ENCODE measurements at places on chromosomes 5 and 9. TPM values are rescaled to one million over a fixed set of nuclear protein-coding genes. Genes with fewer than 3 reads are reported as not detected.
A peak's percentile ranks its signal among the peaks of the same experiment; 100 is the strongest.

SMIM3 gene
- 37.5 TPM for total RNA-seq

- peak; percentile 98 for DNase-seq
These were observed 2.4 kb downstream of the CARD19 start for GRCh38 chr9:93098236-93098946.

ACOT12 gene
- total RNA-seq: not detected

DNA sequence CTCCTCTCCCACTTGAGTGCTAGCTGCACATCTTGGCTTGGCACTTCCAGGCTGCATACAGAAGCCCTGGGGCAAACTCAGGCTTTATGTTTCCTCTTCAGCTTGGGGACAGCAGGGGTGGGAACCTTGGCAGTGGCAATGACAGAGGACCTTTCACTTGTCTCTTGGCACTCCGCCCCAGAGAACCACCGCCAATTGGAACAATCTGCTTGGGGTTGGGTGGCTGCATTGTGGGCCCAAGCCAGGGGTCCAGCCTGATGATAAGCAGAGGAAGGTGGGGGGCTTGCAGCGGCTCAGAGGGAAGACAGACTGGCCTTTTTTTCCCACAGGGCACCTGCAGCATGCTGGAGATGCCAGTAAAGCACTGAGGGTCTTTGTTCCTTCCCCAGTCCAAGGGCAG, 179.0 kb upstream of the NMUR2 start:
- no peak for DNase-seq

DNA sequence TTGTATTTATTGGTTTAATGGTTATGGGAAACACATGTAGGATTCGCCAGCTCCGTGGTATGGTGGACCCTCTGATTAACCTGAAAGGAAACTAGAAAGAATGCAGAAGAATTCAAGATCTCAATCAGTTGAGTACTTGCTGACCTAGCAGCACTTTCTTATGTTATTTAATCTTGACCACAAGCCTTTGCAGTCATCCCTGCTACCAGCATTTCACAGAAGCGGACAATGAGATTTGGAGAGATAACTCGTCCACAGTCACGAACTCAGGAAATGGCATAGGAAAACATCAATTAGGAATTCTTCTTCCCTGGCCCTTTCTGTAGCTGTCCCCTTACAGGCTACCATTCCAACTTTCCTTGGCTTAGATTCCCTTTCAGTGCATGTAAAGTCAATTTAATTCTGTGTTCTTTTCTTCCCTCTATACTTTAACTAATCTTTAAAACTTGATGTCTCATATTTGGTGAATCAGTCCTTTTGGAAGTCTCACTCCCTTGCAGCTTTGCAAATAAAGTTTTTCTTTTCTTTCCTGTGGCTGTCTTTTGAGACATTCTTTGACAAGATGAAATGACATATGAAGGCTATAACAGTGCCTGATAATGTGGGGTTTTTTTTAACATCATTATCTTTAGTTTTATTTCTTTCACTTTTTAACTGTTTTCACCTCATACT, 1.3 kb upstream of the SLC44A1 start:
- peak; percentile 49 for DNase-seq

DNA sequence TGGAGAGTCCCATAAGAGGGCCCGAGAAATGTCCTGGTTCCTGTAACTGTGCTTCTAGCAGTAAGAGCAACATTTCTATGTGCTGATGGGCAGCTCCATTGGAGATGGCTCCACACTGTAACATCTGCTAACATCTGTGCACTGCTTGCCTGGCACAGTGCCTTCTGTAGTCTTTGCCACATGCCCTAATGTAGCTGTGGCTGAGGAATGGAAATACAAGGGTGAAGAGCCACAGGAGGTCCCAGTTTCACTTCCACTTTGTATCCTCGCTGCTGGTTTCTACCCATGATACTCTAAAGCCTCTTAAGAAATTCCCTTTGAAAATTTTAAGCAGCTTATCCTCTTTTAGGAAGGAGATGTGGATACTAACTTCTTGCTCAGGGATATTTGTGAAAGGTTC, 97.4 kb downstream of the HOMER1 start:
- DNase-seq: peak; percentile 4

TXN gene
- total RNA-seq: 277 TPM

DNA sequence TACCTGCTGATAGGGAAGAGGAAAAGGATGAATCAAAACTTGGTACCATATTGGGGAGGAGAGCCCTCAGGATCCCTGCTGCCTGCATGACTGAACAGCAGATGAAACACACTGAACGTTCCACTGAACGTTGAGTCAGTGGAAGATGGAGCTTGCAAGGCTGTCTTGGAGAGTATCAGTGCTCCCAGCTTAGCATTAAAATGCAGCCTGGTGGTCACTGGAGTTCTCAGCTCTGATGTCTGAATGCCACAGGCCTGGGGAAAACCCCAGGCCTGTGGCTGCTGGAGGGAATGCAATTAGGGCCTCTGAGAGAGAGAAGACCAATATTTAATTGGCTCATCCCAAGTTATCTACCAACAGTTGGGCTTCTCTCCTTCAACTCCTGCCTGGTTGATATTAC, 54.5 kb downstream of the PDE4D start:
- no peak for DNase-seq

DNA sequence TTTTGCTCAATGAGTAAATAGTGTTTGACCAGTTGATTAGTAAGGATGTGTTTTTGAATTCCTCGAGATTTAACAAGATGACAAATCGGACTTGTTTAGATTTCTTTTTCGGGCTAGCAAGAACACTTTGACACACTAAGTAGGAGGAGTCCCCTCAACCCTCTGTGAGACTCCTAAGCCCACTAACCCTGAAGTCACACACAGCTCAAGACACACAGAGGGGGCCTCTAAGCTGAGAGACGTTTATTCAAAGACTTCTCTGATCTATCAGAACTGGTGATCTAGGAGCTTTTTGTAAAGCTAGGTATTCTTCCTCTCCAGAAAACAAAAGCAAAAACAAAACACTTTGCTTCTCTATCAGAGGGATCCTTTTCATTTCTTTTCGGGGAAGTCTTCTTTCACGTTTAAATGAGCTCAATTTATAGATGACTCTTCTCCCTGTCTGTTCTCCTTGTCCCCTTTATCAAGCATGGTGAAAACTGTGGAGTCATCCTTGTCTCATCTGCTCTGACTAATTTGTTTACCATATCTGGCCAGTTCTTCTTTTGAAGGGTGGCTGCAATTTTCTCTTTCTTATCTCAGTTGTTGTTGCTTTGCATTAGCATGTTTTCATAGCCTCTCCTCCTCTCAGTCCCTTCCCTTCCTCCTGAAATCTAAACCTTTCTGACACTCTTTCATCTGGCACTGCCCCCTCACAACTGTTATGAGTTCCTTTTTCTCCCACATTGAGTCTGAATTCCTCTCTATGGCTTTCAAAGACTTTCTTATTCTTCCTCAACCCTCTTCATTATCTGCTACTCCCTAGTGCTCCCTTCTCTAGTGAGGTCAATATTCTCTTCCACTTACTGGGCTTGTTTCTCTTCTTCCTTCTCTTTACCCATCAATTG, 68.5 kb upstream of the RAI14 start:
- DNase-seq: peak; percentile 90

DNA sequence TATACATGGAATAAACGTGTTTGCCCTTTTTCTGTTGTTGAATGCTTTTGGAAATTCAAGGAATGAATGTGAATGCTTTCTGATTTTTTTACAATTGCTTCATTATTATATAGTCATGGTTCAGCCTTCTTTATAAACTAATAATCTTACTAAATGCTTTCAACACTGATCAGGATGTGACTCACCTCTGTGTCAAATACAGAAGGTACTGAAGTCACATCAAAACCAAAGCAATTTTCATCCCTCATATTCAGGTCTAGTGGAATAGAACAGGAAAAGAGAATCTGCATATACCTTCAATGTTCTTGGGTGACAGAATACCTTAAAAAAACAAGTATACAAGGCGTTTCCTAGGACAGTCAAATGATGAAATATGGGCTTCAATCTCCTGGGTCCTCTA, 170.7 kb downstream of the PDE4D start:
- DNase-seq: peak; percentile 24

MCTP1 gene
- not detected for total RNA-seq

- DNase-seq: peak; percentile 93
These were observed 92.6 kb downstream of the LIFR start for GRCh38 chr5:38463634-38464521.

PAEP gene
- total RNA-seq: not detected

GRCh38 chr5:171092194-171092593, 216.9 kb upstream of the TLX3 start:
- DNase-seq: peak; percentile 68

DNA sequence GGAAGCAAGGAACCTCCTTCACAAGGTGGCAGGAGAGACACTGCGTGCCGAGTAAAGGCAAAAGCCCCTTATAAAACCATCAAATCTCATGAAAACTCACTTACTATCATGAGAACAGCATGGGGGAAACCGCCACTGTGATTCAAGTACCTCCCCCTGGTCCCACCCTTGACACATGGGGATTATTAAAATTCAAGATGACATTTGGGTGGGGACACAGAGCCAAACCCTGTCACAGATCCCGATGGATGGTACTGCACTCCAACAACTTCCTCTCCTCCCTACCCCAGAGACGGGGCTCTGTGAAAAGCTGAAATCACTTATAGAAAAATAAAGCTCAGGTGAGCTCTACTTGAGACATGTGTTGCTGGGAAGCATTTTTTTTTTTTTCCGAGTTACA, 10.3 kb upstream of the ADCY2 start:
- DNase-seq: no peak

DNA sequence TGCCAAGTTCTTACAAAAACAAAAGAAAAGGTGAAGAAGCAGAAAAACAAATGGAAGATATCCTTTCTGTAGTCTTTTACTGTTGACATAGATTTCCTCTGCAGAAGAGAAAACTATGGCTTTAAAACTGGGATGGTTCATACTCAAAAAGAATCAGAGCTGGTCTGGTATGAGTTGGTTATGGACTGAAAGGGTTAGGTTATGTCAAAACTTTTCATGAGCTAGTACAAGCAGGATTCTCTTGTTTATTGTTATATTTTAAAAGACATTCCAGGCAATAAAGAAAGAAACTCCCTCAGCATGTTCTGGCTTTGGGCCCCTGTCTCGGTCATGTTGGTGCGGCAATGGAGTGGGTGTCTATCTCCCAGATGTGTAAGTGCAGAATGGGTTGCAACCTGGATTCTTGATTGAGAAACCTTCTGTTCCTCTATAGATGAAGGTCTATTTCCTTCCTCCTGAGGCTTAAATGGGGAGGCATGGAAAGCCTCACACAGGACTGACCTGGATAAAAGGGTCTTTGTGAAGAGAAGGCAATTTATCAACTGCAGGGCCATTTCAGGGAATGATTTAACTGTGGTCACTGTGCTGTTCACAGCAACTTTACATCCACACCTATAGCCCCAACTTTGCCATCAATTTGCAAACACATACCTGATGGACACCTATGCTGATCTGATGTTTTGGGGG, 209.6 kb upstream of the TNC start:
- peak; percentile 60 for DNase-seq

- no peak for DNase-seq
These were observed 25.3 kb downstream of the DAP start for GRCh38 chr5:10735569-10736276.

- no peak for DNase-seq
These were observed 11.4 kb upstream of the IL3 start for GRCh38 chr5:132049093-132049492.

DNA sequence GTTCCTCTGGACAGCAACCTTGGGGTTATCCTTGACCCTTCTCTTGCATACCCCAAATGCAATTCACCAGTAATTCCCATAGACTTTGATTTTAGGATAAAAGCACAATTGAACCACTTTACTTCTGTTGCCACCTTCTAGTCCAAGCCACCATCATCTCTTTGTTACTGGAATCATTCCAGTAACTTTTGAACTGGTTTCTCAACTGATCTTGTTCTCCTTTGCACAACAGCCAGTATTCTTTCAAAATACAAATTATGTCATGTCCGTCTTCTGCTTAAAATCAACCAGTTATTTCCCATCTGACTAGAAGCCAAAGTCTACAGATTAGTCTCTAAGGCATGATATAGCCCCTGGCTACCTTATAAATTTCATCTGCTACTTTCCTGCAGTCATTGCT, 21.4 kb downstream of the SLC25A46 start:
- DNase-seq: no peak

MAN2A1 gene
- total RNA-seq: 29.6 TPM

DNA sequence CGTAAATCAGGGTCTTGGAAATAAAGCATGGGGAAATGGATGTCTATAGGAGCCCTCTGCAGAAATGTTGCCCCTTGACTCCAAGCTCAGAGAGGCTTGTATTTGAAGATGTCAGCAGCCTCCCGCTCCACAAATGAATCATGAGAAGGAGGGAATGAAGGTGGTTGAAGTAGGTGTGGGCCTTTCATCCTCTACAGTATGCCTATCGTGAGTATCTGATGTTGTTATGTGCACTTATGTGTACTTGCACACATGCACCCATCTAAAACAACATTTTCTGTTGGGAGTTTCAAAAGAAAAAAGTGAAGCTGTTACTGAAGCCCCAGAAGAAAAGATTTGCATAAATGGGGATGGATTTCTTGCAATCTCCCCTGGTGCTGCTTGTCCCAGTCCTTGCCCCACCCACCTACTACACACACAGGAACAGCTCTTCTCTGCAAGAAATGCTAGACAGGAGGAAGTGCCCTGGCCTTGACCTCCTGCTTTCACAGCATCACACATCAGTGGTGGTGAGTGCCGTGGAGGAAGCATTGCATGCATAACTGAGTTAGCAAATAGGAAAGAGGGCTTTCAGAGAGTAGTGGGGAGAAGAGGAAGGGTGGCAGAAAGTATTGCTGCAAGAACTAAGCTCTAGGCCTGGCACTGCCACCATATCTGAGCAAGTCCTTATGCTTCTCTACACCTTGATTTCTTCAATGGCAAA, 156.1 kb downstream of the SNX18 start:
- DNase-seq: peak; percentile 36

DNA sequence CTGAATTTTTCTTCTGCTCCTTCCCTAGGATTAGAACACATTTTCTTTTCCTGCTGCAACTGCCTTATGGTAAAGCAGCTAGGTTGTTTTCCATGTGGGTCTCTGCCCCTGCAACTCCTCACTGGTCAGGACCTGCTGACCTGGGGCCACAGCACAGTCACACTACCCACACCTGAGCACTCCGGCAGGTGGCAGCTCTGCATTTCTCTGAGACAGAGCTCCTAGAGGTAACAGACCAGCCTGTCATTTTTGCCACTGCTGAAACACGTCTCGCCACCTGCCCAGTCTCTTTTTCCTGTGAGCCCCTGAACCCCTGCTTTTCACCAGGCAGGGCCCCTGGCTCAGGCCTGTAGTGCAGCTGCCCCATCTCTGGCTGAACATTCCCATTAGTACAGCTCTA, 609.6 kb downstream of the HINT1 start:
- DNase-seq: no peak

- DNase-seq: no peak
These were observed 239.0 kb upstream of the ST8SIA4 start for GRCh38 chr5:101142102-101142501.

- no peak for DNase-seq
These were observed 80.8 kb downstream of the SIL1 start for GRCh38 chr5:139117342-139117884.

- DNase-seq: no peak
These were observed 27.7 kb downstream of the HMGCR start for GRCh38 chr5:75364571-75365280.

NTRK2 gene
- under 0.01 TPM for total RNA-seq

GRIN1 gene
- total RNA-seq: not detected

- peak; percentile 36 for DNase-seq
These were observed 1.4 kb downstream of the MARCHF3 start for GRCh38 chr5:127028822-127029457.

MRRF gene
- total RNA-seq: 35.8 TPM

PCDHGA1 gene
- total RNA-seq: 0.90 TPM

ZNF366 gene
- not detected for total RNA-seq
